ENCODE measurements at places on chromosomes 2 and 18. TPM values are rescaled to one million over a fixed set of nuclear protein-coding genes. Genes with fewer than 3 reads are reported as not detected.

GRCh38 chr2:105238664-105239240 lies 2.8 kb upstream of the GPR45 start:
- peak; percentile 23 for DNase-seq
- no peak overlapping the region for H3K4me3 ChIP-seq
- no peaks in the 10 kb centered on the region for H3K4me1 ChIP-seq

GRCh38 chr2:45973426-45973825 lies 322.0 kb downstream of the PRKCE start:
- DNase-seq, result no peak
- no peaks in the 10 kb centered on the region for H3K27me3 ChIP-seq
- H3K36me3 ChIP-seq, result no peaks in the 10 kb centered on the region
- no peak overlapping the region for H3K27ac ChIP-seq
- no peaks in the 10 kb centered on the region for H3K4me1 ChIP-seq
- no peak overlapping the region for H3K4me3 ChIP-seq

GRCh38 chr2:127081826-127082633 lies 24.9 kb downstream of the BIN1 start:
- H3K36me3 ChIP-seq, result no peaks in the 10 kb centered on the region
- no peaks in the 10 kb centered on the region for H3K27me3 ChIP-seq
- no peak overlapping the region for H3K4me3 ChIP-seq
- H3K27ac ChIP-seq, result peak overlapping the region; percentile 63
- peaks cover 33% of the 10 kb centered on the region for H3K4me1 ChIP-seq
- no peak for DNase-seq

The PDE1A gene
- total RNA-seq, result 70.5 TPM

DNA sequence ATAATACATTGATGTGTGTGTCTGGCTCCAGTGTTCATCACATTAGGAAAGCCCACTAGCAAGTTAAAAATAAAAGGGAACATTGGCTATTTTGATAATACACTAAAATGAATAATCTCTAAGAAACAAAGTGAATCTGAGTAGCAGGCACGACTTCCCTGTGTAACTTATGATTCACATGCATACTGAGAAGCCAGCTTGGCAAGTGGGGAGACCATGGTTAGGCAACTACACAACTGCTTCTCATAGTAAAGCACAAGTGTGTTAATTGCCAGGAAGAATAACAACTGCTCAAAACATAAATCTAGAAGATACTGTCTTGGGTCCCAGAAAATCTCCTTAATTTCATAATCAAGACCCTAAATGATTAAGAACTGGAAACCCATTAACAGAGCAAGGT lies 4.0 kb downstream of the MYO5B start:
- no peak overlapping the region for H3K4me3 ChIP-seq
- H3K4me1 ChIP-seq, result peaks cover 2% of the 10 kb centered on the region
- H3K27ac ChIP-seq, result no peak overlapping the region
- no peaks in the 10 kb centered on the region for H3K36me3 ChIP-seq

DNA sequence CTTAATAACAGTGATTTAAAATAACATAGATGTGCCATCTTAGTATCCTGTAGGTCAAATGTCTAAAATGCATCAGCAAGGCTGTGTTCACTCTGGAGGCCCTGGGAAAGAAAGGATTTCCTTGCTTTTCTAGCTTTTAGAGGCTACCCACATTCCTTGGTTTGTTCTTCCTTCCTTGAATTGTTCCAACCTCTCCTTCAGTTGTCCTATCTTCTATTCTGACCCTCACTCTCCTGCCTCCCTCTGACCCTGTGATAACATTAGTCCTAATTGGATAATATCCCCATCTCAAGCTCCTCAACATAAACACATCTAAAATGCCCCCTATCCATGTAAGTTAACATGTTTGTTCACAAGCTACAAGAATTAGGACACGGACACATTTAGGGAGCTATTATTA lies 733.5 kb downstream of the SOCS6 start:
- no peaks in the 10 kb centered on the region for H3K27me3 ChIP-seq
- no peak overlapping the region for H3K27ac ChIP-seq
- no peaks in the 10 kb centered on the region for H3K36me3 ChIP-seq
- no peak for DNase-seq
- H3K4me3 ChIP-seq, result no peak overlapping the region

The HTR2B gene
- total RNA-seq, result 3.0 TPM

DNA sequence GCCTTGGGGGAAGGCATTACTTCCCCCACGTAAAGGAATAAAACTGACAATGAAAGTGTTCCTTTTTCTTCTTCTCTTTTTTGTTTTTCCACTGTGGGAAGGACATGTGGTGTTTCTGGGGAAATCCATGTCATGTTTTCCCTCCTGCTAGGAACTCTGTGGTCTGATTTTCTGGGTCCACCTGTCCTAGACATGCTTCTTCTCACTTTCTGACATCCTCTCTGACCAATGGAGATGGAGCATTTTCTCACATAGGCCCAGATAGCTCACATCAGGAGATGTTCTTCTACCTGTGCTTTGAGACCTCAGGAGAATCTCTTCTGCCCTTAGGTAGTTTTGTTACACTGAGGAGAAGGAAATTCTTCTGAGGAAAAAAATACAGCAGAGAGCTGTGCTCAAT lies 252.0 kb upstream of the SIX3 start:
- H3K27ac ChIP-seq, result no peak overlapping the region
- no peaks in the 10 kb centered on the region for H3K27me3 ChIP-seq
- no peak for DNase-seq
- H3K4me3 ChIP-seq, result no peak overlapping the region
